CD4-positive, alpha-beta T cell treated with Interleukin-17A for 4 hours (primary cell): ENCODE measurements at places on chromosomes 1 and 21.

- DNase-seq = no peak
Measured at GRCh38 chr1:16085522-16085921, 12.1 kb upstream of the FAM131C start.

DNA sequence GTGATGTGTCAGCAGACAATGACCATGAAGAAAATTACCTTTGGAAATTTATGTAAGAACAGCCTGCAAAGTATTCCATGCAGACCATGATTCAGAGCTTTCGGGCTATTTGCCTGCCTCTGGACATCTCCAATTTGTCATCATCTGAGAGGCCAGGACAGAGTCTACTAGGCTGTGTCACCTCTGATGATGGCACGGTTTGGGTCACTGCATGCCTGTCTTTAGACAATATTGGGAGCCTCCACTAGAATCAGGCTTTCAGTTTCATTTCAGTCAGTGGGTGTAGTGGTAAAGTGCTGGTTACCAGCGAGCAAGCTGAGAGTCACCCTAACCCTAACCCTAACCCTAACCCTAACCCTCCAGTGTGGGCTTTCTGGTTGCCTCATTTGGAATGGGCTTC, 80.8 kb downstream of the KCNJ6 start:
- DNase-seq = no peak

DNA sequence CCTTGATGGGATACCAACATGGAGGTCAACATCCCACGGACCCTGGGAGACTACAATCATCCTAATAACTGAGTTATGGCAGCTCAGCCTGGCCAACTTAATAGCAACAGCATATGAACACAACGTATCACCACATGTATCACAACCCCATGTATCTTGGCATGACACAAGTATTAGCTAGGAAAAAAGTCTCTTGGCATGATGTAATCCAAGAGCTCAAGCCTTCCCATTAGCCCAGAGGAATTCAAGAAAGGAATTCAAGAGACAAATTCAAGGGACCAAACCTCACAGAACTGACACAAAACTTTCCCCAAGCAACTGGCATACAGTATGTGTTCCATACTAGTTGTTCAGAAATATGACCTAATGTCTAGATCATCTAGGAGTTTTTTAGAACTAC, 100.9 kb upstream of the HMGB4 start:
- no peak for DNase-seq

- DNase-seq = no peak
Measured at GRCh38 chr1:219405531-219406331, 207.2 kb downstream of the ZC3H11B start.

DNA sequence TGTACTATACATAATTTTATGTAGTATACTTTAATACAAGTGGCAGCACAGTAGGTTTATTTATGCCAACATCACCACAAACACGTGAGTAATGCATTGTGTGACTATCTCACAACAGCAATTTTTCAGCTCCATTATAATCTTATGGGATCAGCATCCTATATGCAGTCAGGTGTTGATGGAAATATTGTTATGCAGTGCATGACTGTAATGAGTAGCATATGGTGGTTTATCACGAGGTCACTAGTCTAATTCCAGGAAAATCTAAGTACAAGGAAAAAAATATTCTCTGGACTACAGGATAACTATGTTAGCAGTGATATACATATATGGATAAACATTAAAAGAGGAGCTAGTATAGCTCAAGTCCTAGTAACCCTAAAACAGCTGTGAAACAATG, 69.0 kb downstream of the ATP1B1 start:
- no peak for DNase-seq

DNA sequence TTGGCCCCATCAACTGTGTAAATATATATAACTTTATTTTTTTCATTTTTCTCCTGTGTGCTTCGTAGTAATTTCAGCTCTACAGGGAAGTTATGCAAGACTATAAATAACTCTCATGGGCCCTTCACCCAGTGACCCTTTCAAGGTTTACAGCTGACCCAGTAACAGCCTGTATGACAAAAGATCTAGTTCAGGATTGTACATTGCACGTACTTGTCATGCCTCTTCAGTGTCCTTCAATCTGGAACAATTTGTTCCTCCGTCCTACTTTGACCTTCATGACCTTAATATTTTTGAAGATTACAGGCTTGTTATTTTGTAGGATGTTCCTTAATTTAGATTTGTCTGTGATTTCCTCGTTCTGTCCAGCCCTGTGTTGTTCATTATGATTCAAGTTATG, 40.5 kb downstream of the BRINP2 start:
- DNase-seq = no peak
